ENCODE measurements at places on chromosomes 3 and 15. TPM values are rescaled to one million over a fixed set of nuclear protein-coding genes. Genes with fewer than 3 reads are reported as not detected.

Gene BNIP2
- 84.4 TPM for total RNA-seq

Gene RTP2
- not detected for total RNA-seq

DNA sequence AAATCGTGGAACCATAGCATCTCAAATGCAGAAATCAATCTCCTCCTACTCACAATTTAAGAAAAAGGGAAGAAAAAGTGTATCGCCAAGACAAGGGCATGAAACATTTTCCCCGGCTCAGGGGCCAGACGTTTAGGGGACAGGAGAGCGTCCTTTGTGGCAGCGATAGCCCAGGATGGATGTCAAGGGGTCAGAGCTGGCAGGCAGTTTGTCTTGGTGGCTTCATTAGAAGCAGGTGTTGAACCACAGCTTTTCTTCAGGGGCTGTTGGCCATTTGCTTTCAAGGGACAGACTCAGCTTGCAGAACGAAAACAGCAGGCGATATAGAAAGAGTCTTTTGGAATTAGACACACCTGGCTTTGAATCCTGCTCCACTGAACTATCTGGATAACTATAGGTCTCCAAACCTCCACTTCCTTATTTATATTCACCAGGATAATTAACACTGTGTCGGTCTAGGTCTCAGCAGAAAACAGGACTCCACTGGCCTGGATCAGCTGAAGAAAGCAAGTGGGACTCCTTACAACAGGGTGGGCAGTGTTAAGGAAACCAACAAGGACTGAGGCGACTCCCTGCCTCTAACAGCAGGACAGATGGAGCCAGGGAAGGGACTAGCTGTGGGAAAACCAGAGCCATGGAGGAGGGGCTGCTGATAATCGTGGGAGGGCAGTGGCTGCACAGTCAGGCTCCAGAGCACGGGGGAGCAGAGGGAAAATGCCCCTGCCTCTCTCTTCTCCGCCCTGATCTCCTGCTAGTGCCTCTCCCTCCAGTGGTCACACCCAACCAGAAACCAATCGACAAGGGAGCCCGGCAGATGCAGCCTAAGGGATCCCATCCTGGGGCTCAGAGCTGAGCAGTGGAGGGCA, 123.6 kb downstream of the LIPC start:
- H3K4me1 ChIP-seq, result peaks cover 5% of the 10 kb centered on the region
- H3K27me3 ChIP-seq, result no peaks in the 10 kb centered on the region
- DNase-seq, result peak; percentile 25
- no peak overlapping the region for H3K4me3 ChIP-seq
- peak overlapping the region; percentile 30 for H3K27ac ChIP-seq

- H3K36me3 ChIP-seq, result no peaks in the 10 kb centered on the region
- H3K27me3 ChIP-seq, result no peaks in the 10 kb centered on the region
- H3K27ac ChIP-seq, result peak overlapping the region; percentile 54
Measured at GRCh38 chr3:15903759-15904720, 106.3 kb upstream of the ANKRD28 start.

DNA sequence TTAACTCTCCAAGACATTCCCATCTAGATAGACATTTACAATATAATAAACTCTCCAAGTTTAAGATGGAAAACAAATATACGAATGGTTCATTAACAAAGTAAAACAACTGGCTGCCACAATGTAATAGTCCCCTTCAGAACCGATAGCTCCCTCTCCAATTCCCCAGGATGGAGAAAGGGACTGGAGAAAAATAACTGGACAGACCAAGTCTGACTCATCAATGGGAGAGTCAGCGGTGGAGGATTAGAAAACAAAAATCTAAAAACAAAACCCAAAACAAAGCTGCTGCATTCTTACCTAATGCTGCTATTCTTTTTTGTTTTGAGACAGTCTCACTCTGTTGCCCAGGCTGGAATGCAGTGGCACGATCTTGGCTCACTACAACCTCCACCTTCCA, 468.1 kb downstream of the SHQ1 start:
- no peak for DNase-seq
- peaks cover 12% of the 10 kb centered on the region for H3K4me1 ChIP-seq
- no peak overlapping the region for H3K4me3 ChIP-seq
- H3K36me3 ChIP-seq, result no peaks in the 10 kb centered on the region
